ENCODE measurements at places on chromosomes 16 and 17.
A peak's percentile ranks its signal among the peaks of the same experiment; 100 is the strongest.

GRCh38 chr16:29820271-29820701, at the start of gene MVP:
Gene MVP, plus strand, starts transcription at chr16:29820462. Its CDS starts 10,088 bp downstream, at chr16:29830550.
- peaks cover 64% of the 10 kb centered on the region for H3K4me1 ChIP-seq
- peaks cover 13% of the 10 kb centered on the region for H3K36me3 ChIP-seq
- peak within 1 kb of the TSS; percentile 57 for H3K4me3 ChIP-seq
- DNase-seq = peak; percentile 27

GRCh38 chr17:11495613-11496012, 102.7 kb upstream of the DNAH9 start:
- H3K4me1 ChIP-seq = no peaks in the 10 kb centered on the region
- H3K36me3 ChIP-seq = no peaks in the 10 kb centered on the region
- no peak overlapping the region for H3K27ac ChIP-seq
- H3K27me3 ChIP-seq = no peaks in the 10 kb centered on the region
- H3K4me3 ChIP-seq = no peak overlapping the region

GRCh38 chr16:48081656-48082055, 74.1 kb downstream of the ABCC12 start:
- H3K27me3 ChIP-seq = no peaks in the 10 kb centered on the region
- H3K36me3 ChIP-seq = no peaks in the 10 kb centered on the region
- no peak overlapping the region for H3K27ac ChIP-seq
- no peak overlapping the region for H3K4me3 ChIP-seq

- H3K4me1 ChIP-seq = peaks cover 12% of the 10 kb centered on the region
- H3K27ac ChIP-seq = no peak overlapping the region
- H3K27me3 ChIP-seq = no peaks in the 10 kb centered on the region
Measured at GRCh38 chr16:90008708-90009145, 10.5 kb downstream of the DBNDD1 start.

DNA sequence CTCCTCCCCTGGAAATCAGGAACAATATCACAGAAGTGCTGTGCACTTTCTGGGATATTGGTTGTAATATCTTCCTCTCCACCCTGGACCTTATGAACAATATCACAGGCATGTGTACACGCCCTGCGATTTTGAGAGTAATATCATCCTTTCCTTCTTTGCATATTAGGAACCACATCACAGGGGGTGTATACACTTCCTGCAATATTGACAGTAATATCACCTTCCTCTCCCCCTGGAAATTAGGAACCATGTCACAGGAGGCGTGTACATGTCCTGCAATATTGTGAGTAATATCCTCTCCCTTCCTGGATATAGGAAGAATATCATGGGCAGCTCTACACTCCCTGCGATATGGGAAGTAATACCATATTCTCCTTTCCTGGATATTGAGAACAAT, 14.2 kb upstream of the TEKT5 start:
- no peak overlapping the region for H3K27ac ChIP-seq
- no peaks in the 10 kb centered on the region for H3K27me3 ChIP-seq
- DNase-seq = no peak
- no peaks in the 10 kb centered on the region for H3K4me1 ChIP-seq
- no peak overlapping the region for H3K4me3 ChIP-seq

- no peak for DNase-seq
- H3K4me3 ChIP-seq = no peak overlapping the region
- no peaks in the 10 kb centered on the region for H3K4me1 ChIP-seq
- no peak overlapping the region for H3K27ac ChIP-seq
Measured at GRCh38 chr16:55264949-55265348, 59.1 kb upstream of the IRX6 start.

- H3K4me3 ChIP-seq = peak overlapping the region; percentile 94
- no peaks in the 10 kb centered on the region for H3K27me3 ChIP-seq
- peak; percentile 35 for DNase-seq
- peak overlapping the region; percentile 80 for H3K27ac ChIP-seq
- H3K4me1 ChIP-seq = peaks cover 18% of the 10 kb centered on the region
Measured at GRCh38 chr17:29760279-29761039, 137.7 kb upstream of the CORO6 start.

GRCh38 chr17:2985318-2985717, 78.1 kb downstream of the OR1D5 start:
- no peaks in the 10 kb centered on the region for H3K27me3 ChIP-seq
- H3K4me3 ChIP-seq = no peak overlapping the region
- no peak for DNase-seq
- no peak overlapping the region for H3K27ac ChIP-seq
- no peaks in the 10 kb centered on the region for H3K4me1 ChIP-seq
- H3K36me3 ChIP-seq = peaks cover 60% of the 10 kb centered on the region

Measured in effector memory CD4-positive, alpha-beta T cell (primary cell).